Right renal cortex interstitium (tissue), 3 donors: ENCODE measurements at places on chromosomes 2 and 18.

- DNase-seq, result peak; percentile 15
Measured at GRCh38 chr2:157302492-157303099, 23.0 kb downstream of the ERMN start.

DNA sequence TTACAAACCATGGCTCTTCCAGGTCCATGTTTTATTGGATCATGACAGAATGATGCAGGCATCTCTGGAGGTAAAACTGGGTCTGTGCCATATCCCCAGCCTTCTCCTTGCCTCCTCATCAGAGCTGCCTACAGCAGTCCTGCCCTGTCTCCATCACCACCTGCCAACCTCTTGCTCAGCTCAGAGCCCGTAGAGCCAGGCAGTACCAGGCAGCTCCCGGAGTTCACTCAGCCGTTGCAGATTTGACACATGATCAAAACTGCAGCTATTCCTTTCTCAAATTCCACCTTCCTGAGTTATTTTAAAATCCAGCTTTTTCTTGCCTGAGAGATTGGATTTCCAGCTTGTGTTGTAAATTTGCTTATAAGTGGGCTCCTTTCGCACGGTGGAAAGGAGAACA lies 218.2 kb upstream of the CELF4 start:
- peak; percentile 5 for DNase-seq

GRCh38 chr2:186862869-186863709 lies 14.1 kb upstream of the ZSWIM2 start:
- DNase-seq, result no peak

GRCh38 chr2:64838817-64839216 lies 150.4 kb upstream of the SLC1A4 start:
- no peak for DNase-seq

- DNase-seq, result no peak
Measured at GRCh38 chr2:196434217-196434616, 205.3 kb upstream of the CCDC150 start.

GRCh38 chr2:191318729-191319078 lies 73.5 kb downstream of the MYO1B start:
- DNase-seq, result no peak

DNA sequence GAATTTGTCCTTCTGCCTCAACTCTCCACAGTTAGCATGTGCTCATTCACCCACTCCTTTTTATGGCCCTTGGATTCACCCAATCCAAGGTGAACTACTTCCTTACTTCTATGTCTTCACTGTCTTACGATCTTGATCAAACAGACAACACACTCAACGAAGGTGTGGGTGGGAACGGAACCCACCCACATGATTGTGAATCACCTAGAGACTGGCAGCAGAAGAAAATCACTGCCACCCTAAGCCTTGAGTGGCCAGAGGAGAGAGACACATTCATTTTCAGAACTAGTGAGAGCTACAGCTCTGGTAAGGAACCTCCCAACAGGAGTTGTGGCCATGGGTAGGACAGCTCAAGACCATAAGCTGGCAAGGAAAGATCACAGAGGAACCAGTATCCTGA lies 194.3 kb downstream of the PLCL1 start:
- no peak for DNase-seq

GRCh38 chr18:45169610-45170009 lies 445.7 kb upstream of the SLC14A2 start:
- DNase-seq, result no peak

- DNase-seq, result no peak
Measured at GRCh38 chr18:51135795-51136194, 61.7 kb downstream of the MEX3C start.

DNA sequence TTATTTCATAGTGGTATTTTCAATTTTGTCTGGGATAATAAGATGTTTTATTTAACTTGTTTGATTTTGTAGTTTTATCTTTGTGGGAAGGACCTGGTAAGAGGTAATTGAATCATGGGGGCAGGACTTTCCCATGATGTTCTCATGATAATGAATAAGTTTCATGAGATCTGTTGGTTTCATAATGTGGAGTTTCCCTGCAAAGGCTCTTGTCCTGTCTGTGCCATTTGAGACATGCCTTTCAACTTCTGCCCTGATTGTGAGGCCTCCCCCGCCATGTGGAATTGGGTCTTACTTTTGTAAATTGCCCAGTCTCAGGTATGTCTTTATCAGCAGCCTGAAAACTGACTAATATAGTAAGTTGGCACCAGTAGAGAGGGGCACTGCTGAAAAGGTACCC lies 77.8 kb upstream of the ARHGAP15 start:
- DNase-seq, result no peak

- no peak for DNase-seq
Measured at GRCh38 chr18:50674307-50674980, 114.6 kb downstream of the MAPK4 start.

- no peak for DNase-seq
Measured at GRCh38 chr2:98126061-98126460, 39.1 kb downstream of the VWA3B start.

- DNase-seq, result no peak
Measured at GRCh38 chr18:80252136-80252535, 4.8 kb upstream of the PARD6G start.

- no peak for DNase-seq
Measured at GRCh38 chr2:149204686-149205085, 125.7 kb upstream of the LYPD6 start.

GRCh38 chr18:70683263-70683662 lies 394.4 kb downstream of the SOCS6 start:
- no peak for DNase-seq

DNA sequence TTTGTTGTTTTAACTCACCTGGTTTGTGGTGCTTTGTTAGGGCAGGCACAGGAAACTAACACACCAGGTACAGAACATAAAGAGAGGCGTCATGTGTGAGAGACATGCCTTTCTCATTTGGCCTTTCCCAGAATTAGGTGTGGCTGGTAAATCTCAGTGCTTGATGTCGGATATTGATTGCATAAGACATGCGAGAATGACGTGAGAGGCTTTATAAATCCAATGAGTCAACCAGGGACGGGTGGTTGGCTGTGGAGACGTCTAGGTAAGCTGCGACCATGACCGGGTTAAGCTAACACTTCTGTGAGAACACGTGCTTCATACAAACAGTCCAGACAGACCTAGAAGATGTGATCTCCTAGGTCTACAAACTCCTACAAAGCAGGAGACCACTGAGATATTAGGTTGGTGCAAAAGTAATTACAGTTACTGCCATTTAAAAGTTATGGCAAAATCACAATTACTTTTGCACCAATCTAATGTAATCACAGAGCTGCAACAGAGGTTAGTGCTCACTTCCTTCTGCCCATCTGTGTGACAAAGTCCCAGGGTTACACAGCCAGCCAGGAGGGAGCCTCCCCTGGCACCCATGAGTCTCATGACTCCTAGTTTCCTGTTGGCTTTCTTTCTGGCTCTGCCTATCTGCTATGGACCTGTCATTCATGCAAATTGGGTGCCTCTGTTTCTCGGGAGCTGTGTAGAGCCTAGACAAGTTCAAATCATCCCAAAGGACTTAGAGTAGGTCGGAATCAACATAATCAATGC lies 98.9 kb upstream of the ATP8B1 start:
- no peak for DNase-seq

GRCh38 chr2:70994009-70994698 lies 519 bp downstream of the TEX261 start:
- DNase-seq, result no peak

DNA sequence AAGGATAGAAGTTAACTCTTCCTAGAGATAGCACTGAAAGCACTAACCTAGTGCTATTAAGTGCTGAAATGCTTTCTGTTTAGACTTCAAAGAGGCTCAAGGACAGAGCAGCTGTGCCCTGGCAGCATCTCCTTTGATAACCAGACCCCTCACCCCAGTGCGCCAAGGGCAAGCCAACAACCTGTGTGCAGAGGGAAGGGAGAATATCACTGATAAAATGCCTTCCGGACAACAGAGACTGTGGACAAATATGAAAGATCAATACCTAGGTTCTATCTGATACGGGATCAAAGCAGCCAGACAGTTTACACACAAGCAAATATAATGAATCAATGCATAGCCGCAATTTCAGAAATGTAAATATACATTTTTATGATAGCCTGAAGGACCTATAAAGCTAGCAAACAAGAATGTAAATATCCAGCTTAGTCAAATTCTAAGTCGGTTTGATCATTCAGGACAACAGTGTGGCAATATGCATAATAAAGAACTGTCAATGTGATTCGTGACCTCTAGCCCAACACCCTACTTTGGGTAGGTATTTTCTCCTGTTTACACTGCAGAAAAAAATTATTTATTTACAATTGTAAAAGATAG lies 91.8 kb upstream of the RFX8 start:
- no peak for DNase-seq

GRCh38 chr2:148642112-148642744 lies 2.3 kb upstream of the EPC2 start:
- no peak for DNase-seq

GRCh38 chr2:26317377-26318105 lies 28.4 kb upstream of the SELENOI start:
- DNase-seq, result no peak

- DNase-seq, result no peak
Measured at GRCh38 chr18:59821983-59822382, 77.8 kb upstream of the PMAIP1 start.

- DNase-seq, result no peak
Measured at GRCh38 chr2:44205169-44205568, 36.5 kb downstream of the PPM1B start.

DNA sequence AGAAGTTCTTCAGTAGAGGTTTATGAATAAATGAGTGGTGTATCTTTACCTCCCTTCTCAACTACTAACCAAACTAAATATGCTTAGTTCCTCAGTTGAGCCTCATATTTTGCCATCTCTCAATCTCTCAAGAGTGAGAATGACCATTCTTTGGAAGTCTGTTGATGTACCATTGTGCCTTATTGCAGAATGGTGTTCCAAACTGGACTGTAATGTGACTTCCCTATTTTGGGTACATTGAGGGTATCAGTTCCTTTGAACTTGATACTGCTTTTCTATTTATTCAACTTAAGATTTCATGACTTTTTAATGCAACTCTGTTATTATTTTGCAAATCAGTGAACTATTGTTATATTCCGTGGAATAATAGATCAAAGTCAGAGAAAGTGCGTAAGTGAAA lies 159.4 kb downstream of the PTPRM start:
- DNase-seq, result no peak

- DNase-seq, result no peak
Measured at GRCh38 chr2:18903750-18904149, 314.4 kb upstream of the NT5C1B start.

DNA sequence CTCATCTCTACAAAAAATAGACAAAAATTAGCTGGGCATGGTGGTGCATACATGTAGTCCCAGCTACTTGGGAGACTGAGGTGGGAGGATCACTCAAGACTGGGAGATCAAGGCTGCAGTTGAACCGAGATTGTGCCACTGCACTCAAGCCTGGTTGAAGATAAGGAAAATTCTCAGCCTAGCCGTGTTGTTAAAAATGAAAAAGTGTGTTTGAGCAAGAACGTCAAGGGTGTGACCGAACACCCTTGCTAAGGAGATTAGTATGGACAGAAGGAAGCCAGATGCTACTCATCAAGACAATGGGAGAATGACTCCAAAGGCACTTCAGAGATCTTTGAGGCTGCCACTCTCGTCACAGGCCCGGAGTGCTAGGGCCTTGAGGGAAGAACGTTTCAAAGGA lies 70.0 kb upstream of the NDUFV2 start:
- no peak for DNase-seq

DNA sequence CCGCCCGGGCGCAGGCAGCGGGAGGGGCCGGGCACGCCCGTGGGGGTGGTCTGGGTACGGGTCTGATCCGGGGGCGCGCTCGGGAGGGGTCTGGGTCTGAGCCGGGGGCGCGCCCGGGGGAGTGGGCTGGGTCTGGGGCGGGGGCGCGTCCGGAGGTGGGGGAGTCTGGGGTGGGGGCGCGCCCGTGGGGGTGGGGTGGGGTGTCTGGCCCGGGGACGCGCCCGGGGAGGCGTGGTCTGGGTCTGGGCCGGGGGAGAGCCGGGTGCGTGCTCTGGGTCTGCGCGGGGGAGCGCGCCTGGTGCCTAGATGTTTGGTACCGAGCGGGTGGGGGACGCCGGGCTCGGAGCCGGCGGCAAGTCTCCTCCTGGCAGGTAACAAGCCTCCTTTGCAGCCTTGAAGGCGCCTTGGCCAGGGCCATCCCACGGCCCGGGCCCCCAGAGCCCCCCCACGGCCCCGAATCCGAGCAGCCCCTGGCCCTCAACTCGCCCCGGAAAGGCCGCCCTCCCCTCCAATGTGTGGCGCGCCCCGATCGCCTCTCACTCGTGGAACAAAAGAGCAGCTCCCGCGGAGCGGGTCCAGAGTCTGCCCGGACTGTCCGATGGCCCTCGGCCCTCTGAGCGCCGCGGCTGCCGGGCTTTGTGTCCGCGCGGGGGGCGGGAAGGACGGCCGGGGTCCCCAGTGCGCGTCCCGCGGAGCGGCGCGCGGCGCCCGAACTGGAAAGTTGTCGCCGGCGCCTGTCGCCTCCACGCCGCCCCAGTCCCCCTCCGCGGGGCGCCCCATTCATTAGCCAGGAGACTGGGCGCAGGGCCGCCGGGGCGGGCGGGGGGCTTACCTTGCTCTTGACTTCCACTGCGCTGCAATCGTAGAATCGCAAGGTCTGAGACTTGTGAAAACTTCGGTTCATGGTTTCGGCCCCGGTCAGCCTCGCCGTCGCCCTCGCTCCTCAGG lies 595 bp downstream of the PARD6G start:
- DNase-seq, result no peak

- no peak for DNase-seq
Measured at GRCh38 chr2:159785195-159785594, 12.8 kb downstream of the CD302 start.

DNA sequence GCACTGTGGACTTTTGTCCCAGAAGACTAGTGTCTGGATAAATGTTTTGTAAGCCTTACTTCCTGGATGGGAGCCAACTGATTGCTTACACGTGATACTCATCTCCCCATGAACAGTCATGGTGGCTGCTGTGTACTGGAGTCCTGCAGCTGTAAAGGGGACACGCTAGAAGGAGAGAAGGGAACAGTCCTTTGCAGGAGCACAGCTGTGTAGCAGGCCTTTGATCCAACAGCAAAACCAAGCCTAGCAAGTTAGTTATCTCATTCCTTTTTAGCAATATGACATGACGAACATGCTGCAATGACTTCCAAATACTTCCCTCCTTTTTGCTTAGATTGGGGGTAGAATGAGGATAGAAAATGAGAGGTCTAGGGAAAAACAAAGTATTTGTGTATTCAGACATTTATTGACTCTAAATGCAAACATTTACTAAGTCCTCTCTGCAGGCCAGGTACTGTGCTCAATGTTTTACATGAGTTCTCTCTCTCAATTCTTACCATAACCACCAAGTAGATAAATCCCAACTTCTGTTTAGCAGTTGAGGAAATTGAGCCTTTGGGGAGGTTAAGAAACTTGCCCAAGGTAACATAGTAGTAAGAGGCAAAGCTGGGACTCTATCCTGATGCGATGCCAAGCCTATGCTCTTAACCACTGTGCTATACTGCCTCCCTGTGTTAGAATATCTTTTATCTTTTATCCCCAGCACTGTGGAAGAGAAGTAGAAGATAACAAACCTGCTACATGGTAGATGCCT lies 55.4 kb upstream of the CD28 start:
- no peak for DNase-seq
